ENCODE measurements at places on chromosomes 6 and 20.

DNA sequence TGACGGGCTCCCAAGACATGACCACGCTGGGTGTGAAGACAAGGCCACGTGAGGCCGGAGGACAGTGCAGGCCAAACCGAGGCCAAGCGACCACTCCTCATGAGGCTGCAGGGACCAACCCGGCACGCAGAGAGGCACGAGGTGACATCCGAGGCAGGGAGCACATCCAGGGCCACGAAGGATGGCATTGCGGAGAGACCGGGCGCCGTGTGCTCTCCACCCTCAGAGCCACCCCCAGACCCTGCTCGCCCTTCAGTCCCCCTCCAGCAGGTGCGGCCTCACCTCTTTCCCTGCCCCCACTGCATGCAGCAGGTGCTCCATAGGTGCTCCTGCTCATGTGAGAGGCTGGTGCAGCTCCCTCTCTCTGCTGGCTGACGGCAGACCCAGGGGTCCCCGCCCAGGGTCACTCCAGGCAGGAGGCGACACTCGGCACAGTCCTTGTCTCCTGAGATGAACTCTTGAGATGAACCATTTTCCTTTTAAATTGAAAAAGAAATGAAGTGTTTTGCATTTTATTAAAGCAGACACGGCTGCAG, 33.8 kb upstream of the CHRNA4 start:
- no peak for DNase-seq

DNA sequence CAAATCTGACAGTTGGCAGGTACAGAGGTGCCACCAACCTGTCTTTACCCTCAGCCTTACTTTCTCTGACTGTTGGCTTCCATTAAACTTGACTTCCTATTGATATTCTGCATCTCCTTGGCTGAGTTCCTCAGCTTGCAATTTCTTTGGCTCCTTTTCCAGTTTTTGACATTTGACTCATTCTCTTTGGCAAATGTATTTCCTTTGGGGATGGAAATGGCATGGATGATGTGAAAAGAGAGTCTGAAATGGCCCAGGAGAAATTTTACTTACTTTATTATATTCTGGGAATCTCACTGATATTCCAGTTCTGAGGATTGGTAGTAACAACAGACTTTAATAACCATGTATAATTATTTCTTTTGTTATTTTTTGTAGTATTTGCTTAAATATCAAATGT, 255.2 kb downstream of the CD109 start:
- no peak for DNase-seq

GRCh38 chr20:56207656-56208055, 40.9 kb upstream of the MC3R start:
- no peak for DNase-seq

- DNase-seq, result no peak
Observed at GRCh38 chr20:22546344-22546743, 38.0 kb downstream of the FOXA2 start.

All from NCI-H1048 (cell line).